ENCODE measurements at places on chromosomes 1 and 21. TPM values are rescaled to one million over a fixed set of nuclear protein-coding genes. Genes with fewer than 3 reads are reported as not detected.

Gene KIF14
- 0.17 TPM for polyA plus RNA-seq

Gene OR2T29
- not detected for polyA plus RNA-seq

Gene ITLN2
- polyA plus RNA-seq, result not detected

Gene LENEP
- polyA plus RNA-seq, result not detected

Gene ATP1A4
- not detected for polyA plus RNA-seq

Gene IL23R
- not detected for polyA plus RNA-seq

Gene CRYAA
- not detected for polyA plus RNA-seq

Gene SLC9C2
- polyA plus RNA-seq, result not detected

Gene TMEM240
- not detected for polyA plus RNA-seq

Gene KMO
- 0.65 TPM for polyA plus RNA-seq

Gene TRIM17
- not detected for polyA plus RNA-seq

Gene SLAMF7
- not detected for polyA plus RNA-seq

Data from Purkinje cell (primary cell).